ENCODE measurements at places on chromosomes 12 and 14.

GRCh38 chr14:100770605-100771120 is 44.0 kb downstream of the DLK1 start:
- DNase-seq: no peak

- DNase-seq: no peak
These were observed 188.3 kb downstream of the CALM1 start for GRCh38 chr14:90585106-90585505.

DNA sequence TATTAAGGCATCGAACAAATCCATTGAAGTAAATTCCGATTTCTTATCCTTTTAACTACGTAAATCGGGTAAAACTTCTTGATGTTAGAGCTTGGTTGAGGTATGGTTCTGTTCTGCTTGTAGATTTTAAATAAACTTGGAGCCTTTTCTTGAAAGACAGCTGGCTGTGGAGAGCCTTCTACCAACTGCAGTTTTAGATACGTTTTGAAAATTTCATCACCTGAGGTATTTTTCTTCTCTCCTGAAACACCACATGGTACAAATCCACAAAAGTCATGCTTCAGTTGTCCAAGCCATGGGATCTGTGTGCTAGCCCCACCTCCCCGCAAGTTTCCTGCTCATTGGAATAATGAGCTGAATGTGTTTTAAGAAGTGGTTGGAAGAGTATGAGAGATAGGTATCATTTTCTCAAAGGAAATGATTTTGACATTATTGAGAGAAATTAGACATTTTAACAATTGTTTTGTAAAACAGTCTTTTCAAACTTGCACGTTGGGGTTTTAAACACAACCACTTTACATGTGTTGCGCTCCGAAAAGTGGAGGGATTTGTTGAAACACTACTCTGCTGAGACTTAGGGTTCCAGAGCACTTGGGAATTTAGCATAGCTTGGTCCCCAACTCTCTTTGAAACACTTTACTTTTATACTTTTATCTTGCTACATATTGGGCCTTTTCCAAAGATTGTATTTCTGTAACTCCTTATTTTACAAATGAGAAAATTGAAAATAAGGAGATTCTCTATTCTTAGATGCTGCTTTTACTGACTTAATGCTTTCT is 1.4 kb downstream of the PPM1A start:
- no peak for DNase-seq

- no peak for DNase-seq
These were observed 24.3 kb downstream of the RASSF3 start for GRCh38 chr12:64634508-64635092.

DNA sequence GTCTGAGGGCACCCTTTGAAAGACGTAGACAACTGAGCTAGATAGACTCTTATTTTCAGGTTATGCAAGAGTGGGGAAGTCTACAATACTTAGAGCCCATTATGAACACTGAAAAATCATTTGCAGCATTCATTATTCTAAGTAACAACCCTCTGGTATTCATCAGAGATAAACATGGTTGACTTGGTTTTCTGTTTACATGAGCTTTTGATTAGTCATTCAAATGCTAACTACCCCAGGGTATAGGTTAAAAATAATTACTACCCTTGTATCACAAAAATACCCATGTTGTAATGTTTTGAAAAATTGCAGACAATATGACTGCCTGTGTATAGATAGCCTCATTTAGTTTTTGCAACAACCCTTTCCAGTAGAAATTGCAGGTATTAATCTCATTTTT is 78.5 kb downstream of the PPFIBP1 start:
- DNase-seq: no peak
